ENCODE measurements at places on chromosomes 1 and 21. TPM values are rescaled to one million over a fixed set of nuclear protein-coding genes. Genes with fewer than 3 reads are reported as not detected.

The KCNJ6 gene
- not detected for total RNA-seq

DNA sequence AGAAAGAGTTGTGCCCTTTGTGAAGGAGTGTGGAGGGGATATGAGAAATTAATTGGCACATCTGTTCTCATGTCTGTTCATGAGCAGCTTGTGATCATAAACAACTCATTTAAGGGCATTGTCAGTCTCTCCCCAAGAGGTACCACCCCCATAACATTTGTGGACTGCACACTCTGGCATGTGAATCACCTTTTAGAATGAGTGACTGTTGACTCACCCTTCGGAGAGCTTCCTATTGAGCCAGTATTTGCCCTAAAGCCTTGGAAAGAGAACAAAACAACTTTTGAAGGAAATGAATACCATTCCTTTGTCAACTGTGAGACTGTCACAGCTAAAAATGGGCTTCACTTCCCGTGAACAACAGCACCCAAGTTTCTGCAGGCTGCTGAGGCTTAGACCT, 27.5 kb upstream of the MYSM1 start:
- peak; percentile 63 for DNase-seq

DNA sequence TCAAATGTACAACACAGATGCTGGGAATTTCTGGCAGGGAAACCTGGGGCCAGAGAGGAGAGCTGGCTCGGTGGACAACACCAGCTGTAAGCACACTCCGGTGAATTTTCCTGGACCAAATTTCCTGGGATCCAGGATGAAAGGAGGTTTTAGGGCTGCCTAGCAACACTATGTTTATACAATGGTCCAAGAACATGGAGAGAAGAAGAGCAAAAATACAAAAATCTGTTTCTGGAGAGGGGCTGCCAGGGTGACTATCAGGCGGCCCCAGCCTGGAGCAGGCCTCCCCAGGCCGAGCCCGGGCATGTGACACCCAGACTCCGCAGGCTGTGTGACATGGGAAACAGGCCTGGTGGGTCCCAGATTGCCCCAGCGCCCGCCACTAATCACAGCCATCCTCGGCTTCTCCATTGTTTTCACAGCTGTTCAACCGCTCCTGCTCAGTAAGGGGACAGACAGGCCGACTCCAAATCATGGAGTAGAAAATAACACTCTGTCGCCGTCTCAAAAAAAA, 336.0 kb upstream of the NFIA start:
- DNase-seq = no peak

The C1orf115 gene
- total RNA-seq = 29.3 TPM
